ENCODE measurements at places on chromosomes 16 and 17.

- no peak for DNase-seq
These were observed 13.0 kb upstream of the COG1 start for GRCh38 chr17:73179878-73180277.

DNA sequence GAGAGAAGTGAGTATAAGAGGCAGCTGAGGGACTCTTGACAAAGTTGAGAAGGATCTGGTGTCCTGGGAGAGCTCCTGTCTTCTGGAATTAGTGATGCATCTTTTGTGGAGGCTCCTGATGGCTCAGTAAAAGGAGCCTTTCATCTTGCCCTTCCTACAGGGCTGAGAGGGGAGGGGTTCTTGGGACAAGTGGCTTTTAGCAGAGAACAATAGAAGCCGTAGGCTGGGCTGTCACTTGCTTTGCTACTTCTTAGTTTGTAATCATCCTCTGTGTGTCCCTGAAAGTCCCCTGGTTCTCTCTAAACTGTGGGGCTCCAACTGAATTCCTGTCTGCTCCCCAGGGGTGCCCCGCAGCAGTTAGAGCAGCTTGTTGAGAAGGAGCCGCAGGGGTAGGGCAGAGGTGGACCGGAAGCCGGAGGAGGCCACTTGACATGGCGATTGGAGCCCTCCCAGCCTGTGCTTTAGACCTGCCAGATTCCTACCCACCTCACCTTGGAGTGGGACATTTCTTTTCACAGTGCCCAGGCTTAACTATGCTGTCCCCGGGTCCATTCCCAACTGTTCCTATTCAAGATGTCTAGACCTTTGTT is 85.1 kb downstream of the PRKCA start:
- DNase-seq = no peak

GRCh38 chr17:76078860-76079534 is at the start of gene ZACN:
Gene ZACN (plus strand): TSS chr17:76079182. CDS start chr17:76079265, 83 bp downstream.
- no peak for DNase-seq

DNA sequence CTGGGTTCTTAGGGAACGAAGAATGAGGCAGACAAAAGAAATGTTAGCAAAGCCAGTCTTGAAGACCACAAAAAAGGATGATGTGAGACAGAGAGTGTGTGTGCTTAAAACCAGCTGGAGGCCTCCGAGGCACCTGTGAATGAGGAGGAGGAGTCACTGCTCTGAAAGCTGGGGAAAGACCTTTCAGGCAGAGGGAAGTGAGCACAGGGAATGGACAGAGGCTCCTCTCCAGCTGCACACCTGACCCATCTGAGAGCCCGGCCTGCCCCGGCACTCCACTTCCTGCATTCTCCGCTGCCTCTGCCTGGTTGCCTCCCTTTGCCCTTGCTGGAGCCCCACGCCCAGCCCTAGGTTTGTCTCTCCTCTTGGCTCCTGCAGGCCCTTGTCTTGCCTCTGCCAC is 55.2 kb upstream of the SREBF1 start:
- DNase-seq = no peak

DNA sequence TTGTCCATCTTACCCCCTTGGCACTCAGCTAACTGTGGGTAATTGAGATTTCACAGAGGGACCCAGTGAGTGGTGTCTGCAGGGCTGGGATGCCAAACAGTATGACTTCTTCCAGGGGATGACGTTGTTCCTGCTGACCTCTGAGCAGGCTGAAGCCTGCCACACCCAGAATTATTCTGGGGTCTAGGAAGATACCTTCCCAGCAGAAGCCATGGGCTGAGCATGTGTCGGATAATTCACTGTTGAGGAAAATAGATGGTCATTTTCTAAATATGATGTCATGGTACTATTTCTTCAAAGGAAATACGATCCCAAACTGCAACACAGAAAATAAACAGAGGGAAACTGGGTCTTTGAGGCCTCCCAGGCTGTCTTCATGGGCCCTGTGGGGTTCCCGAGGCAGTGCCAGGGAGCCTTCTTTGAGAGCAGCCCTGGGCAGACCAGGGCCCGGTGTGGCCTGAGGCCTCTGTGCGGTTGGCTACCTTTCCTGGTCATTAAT is 17.4 kb downstream of the WNT9B start:
- no peak for DNase-seq

- no peak for DNase-seq
These were observed 13.2 kb downstream of the ZFPM1 start for GRCh38 chr16:88466175-88466862.

- DNase-seq = no peak
These were observed 26.4 kb downstream of the WNT3 start for GRCh38 chr17:46792071-46792470.

- no peak for DNase-seq
These were observed 106.0 kb downstream of the SDR42E1 start for GRCh38 chr16:81905277-81905676.

GRCh38 chr16:69286941-69287713 is 24.0 kb upstream of the VPS4A start:
- no peak for DNase-seq

DNA sequence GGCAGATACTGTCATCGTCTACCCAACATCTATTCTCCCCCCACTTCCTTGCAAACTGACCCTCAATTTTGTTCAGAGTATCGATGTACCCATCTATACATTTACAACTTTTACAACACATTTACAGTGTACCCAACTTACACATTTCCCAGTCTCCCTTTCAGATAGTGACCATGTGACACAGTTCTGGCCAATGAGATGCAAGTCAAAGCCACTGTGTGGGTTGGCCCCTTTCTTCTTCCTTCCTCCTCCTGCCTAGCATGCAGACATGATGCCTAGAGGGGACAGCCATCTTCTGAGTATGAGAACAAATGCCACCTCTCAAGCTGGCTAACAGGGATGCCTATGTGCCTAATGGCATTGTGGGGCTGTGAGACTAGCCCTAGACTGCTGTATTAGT is 11.3 kb upstream of the NFAT5 start:
- no peak for DNase-seq

- DNase-seq = no peak
These were observed 10.4 kb downstream of the CANT1 start for GRCh38 chr17:78999056-78999768.

- DNase-seq = no peak
These were observed 11.0 kb upstream of the HAS3 start for GRCh38 chr16:69094501-69094900.

GRCh38 chr17:82228842-82229697 is at the start of gene SLC16A3:
Gene SLC16A3 (plus strand): TSS chr17:82229042. CDS start chr17:82236009, 6,967 bp downstream.
- no peak for DNase-seq

- no peak for DNase-seq
These were observed 37.1 kb upstream of the MYLK3 start for GRCh38 chr16:46785076-46785845.

DNA sequence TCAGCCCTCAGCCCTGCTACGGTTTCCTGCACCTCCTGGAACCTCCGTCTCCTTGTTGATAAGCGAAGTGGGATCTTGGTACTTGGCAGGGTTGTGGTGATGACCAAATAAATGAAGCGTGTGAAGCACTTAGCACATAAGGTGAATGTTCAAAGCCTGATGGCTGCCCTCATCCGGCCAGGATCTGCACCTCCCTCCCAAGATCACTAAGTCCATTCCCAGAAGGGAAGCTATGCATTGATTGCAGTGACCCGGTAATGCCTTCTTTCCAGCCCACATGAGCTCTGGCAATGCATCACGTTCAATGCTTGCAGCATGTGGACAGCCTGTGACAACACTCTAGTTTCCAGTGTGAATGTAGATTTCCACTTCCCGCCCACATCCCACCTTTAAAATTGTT is 24.9 kb upstream of the RHOT1 start:
- DNase-seq = no peak

GRCh38 chr17:49715717-49716279 is 8.0 kb upstream of the SLC35B1 start:
- DNase-seq = no peak

- no peak for DNase-seq
These were observed 4.3 kb upstream of the POLG2 start for GRCh38 chr17:64500862-64501765.

DNA sequence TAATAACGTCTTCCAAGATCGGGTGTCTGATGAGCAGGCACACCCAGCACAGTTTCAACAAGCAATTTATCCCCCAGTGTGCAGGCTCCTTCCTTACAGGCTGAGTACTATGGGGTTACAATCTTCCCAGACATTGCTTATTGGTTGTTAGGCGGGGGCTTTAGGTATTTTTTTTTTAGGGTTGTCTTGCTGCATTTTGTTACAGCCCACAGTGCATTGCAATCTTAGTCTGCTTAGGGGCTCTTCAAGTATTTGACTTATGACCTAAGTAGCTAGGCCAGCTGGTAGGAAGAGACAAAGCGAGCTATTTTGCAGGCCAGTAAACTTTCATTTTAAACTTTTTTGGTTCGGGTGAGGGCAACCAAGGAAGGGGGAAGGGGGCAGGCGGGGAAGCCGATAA is 5.8 kb downstream of the PLD6 start:
- DNase-seq = no peak

DNA sequence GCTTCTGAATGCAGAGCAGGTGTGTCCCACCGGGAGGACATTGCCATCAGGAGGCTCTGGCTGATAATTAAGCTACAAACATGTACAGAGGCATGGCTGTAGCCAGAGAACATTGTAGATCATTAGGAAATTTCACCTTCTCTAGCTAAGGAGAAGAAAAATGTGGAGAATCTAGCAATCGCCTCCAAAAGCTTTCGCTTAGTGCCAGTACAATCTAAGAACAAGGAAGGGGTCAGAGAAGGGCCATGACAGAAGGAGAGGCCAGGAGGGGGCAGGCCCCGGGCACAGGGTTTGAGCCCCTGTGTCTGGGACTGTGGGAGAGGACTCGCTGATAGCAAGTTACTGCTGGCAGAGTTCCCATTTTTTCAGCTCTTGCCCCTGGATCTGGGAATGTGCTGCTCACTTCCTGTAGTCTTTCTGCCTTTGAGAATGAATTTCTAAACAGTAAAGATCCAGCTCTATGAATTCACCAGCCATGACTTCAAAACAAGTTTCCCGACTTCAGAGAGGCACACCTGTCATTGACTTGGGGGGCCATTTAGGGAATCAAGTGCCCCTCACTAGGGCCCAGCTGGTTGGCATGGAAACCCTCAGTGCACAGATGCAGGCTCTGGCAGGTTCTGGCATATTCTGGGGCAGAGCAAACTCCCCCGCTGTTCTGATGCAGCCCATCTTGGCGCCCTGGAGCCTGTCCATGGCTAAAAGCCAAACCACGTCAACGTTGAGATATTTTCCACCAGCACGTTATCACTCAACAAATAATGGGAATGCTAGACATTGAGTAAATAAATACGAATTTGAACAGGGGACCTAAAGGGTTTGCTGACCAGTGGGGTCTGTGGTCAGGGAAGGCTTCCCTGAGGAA is 59.5 kb upstream of the CACNG4 start:
- no peak for DNase-seq

GRCh38 chr17:35141681-35142466 is at the start of gene NLE1:
Gene NLE1 (minus strand): TSS chr17:35142303. CDS start chr17:35142275, 28 bp downstream.
- peak; percentile 54 for DNase-seq

GRCh38 chr16:19410435-19411171 is 7.1 kb upstream of the TMC5 start:
- DNase-seq = no peak

DNA sequence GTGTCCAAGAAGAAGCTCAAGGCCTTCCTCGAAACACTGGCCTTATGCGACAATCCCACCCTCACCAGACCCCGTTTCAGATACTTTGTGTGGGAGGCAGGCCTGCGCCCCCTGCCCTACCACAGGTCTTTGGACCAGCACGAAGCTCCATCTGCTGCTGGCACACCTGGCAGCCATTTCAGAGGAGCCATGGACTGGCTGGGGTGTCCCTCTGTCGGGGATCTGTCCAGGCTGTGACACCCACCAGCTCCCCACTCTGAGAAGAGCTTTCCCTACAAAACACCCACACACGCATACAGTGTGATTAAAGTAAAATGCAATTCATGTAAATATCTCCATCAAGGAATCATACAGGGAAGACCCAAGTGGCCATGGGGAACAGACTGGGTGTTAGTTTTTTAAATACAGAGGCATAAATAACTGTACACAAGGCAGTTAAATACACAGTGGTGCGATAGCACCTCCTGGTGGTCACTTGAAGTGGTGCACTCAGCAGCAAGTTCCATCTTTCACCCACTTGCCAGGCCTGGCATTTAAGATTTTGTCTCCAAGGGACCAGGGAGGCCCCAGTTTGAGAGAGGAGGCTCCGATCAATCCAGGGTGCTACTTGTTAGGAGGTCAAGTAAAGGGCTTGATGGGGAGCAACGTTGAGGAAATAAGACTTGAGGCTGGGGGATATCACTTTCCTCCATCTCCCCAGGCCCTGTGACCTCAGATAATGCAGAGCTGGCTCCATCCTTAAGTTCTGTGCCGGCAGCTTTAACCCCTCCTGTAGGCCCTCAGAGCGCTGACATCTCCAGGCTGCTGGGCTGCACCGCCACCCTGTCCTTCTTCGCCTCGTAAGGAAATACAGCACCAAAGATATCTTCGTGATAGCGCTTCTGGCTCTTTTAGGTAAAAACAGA is 43.6 kb downstream of the NOS2 start:
- DNase-seq = no peak

GRCh38 chr16:14013571-14014283 is 57.4 kb upstream of the MRTFB start:
- DNase-seq = peak; percentile 14

GRCh38 chr17:7393613-7394451 is 493 bp downstream of the PLSCR3 start:
- DNase-seq = no peak

- DNase-seq = no peak
These were observed 23.1 kb upstream of the SLC35B1 start for GRCh38 chr17:49730785-49731434.

DNA sequence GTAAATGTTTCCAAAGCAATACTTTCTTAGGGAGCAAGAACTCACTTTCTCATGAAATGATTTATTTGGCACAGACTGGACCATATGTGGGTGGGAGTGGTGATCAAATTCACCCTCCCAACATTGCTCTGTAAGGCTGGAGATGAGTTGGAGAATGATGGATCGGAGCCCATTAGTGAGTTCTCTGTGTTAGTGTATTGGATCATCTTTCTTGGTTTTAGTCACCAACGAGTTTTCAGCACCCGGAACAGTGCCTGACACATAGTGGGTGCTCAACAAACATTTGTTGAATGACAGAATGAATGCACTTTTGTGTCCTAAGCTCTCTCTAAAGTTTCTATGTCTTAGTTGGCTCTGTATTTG is 104.5 kb upstream of the FAM20A start:
- no peak for DNase-seq

- DNase-seq = no peak
These were observed 144.6 kb downstream of the C16orf95 start for GRCh38 chr16:87172632-87173031.

- no peak for DNase-seq
These were observed 23.5 kb downstream of the ORC6 start for GRCh38 chr16:46712911-46713310.

All from GOT3 (cell line).